Stimulated activated CD4-positive, alpha-beta T cell treated with anti-CD3 and anti-CD28 coated beads, Interleukin-15, amount 100 ng/mL, for 48 hours (primary cell): ENCODE measurements at places on chromosomes 11 and 22.

- no peak for DNase-seq
Observed at GRCh38 chr11:108854346-108854745, 189.5 kb downstream of the DDX10 start.

DNA sequence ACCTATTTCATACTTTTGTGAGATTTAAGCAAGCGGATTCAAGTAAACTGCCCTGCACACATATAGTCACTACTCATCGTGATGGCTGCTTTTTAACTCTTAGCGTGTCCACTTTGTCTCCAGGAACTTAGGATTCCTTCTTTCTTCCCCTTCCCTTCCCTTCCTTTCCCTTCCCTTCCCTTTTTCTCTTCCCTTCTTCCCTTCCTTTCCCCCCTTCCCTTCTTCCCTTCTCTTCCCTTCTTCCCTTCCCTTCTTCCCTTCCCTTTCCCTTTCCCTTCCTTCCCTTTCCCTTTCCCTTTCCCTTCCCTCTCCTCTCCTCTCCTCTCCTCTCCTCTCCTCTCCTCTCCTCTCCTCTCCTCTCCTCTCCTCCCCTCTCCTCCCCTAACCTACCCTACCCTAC is 65.9 kb downstream of the LIF start:
- DNase-seq, result no peak

DNA sequence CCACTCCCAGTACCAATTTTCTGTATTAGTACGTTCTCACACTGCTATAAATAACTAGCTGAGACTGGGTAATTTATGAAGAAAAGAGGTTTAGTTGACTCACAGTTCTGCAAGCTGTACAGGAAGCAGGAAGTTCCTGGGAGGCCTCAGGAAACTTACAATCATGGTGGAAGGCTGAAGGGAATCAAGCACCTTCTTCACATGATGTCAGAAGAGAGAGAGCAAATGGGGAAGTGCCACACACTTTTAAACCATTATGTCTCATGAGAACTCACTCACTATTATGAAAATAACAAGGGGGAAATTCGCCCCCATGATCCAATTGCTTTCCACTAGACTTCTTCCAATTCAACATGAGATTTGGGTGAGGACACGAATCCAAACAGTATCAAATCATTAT is 271.4 kb downstream of the ETS1 start:
- no peak for DNase-seq

DNA sequence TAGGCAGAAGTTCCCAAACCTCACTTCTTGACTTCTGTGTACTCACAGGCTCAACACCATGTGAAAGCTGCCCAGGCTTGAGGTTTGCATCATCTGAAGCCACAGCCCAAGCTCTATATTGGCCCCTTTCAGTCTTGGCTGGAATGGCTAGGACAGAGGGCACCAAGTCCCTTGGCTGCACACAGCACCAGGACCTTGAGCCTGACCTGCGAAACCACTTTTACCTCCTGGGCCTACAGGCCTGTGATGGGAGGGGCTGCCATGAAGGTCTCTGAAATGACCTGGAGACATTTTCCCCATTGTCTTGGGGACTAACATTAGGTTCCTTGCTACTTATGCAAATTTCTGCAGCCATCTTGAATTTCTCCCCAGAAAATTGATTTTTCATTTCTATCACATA is 288.3 kb upstream of the ZC3H12C start:
- DNase-seq, result no peak

- DNase-seq, result no peak
Observed at GRCh38 chr22:42396621-42397331, 35.4 kb downstream of the NFAM1 start.

DNA sequence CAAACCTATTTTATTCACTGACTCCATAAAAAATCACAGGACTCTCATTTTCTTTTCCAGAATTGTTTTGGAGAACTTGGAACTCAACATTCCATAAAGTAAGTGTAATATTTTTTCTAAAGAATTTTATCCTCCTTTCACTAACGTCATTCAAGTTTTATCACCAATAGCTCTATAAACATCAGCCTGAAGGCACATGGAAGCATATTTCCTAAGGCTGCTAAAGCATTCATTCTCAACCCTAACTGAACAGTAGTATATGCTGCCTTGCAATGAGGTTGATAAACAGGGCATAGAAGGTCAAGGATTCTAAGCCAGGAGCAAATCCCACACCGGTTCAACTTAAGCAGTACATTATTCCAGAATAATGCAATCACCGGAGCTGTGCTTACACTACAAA is 273.9 kb downstream of the RAB38 start:
- no peak for DNase-seq

DNA sequence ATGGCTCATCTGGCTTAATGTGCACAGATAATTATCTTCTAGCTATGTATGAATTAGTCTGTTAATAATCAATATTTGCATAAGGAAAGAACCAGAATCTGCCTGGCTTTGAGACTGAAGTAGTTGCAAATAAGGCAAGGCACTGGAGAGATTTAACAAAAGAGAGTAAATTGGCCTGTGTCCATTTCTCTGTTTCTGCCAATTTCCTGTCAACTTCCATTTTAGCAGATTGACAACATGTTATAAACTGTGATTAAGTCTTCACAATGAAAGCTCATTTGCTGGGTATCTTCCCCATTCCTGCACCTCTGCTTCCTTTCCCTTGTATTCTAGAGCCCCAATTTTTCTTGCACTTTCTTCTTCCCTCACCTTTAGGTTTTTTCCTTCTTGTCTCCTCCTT is 5.3 kb upstream of the TMEM123 start:
- DNase-seq, result no peak

- no peak for DNase-seq
Observed at GRCh38 chr22:40922484-40923303, 28.5 kb upstream of the RBX1 start.

DNA sequence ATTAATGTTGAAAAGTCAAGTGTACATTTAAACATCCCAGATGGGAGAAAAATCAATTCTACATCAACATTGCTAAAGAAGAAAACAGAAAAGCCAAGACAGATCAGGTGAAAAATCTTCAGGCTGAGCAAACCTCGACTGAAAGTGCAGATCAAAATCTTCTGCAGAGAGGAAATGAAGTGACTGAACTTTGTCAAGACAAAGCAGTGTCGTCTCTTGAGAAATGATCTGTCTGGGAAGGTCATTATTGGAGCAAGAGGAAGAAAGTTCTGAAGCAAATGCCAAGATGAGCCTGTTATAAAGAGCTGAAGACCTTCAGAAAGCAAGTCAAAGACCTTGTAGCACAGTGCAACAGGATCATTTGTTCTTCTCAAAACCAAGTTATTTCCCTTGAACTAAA is 5.8 kb upstream of the PLEKHB1 start:
- no peak for DNase-seq
